ENCODE measurements at places on chromosomes 3 and 15. TPM values are rescaled to one million over a fixed set of nuclear protein-coding genes. Genes with fewer than 3 reads are reported as not detected.

WDR49 gene
- total RNA-seq = 37.3 TPM

PLCD1 gene
- 80.1 TPM for total RNA-seq

SCN11A gene
- total RNA-seq = 0.15 TPM

CHRD gene
- total RNA-seq = 8.3 TPM

PRTG gene
- 50.6 TPM for total RNA-seq

GOLGA6L7 gene
- not detected for total RNA-seq

RPL29 gene
- total RNA-seq = 888 TPM

NPTN gene
- 70.2 TPM for total RNA-seq

GOLGA6B gene
- total RNA-seq = not detected

GP5 gene
- 1.1 TPM for total RNA-seq

CPN2 gene
- not detected for total RNA-seq

ABTB1 gene
- total RNA-seq = 67.4 TPM

DNA sequence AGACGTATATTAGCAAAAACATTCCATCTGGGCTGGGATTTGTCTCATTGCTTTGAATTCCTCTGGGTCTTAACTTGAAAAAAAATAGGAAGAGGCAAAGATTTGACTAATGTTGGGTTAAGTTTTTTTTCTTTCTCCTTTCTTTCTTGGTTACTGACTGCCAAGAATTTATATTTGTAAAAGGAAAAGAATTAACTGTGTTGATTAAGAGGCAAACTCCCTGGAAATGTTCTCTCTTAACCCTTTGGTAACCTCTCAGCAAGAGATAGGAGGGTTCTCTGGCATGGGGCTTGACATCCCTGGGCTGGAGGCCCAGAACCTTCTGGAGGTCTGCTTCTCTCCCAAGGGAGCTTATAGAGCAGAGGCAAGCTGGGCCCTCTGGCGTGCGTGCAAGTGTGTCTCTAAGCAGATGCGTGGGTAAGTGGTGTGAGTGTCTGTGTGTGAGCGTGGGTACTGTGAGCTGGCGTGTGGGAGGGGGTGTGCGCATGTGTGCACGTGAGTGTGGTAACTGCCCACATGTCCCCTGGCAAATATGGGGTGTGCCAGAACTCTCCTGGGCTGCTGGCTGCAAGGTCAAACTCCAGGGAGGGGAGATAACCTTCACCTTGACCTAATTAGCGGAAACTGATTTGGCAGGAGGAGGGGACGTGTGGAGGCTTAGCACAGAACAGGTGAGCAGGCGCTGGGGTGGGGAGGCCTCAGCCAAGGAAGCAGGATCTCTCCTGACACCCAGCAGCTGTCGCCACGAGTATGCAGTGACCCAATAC, 49.4 kb upstream of the MAGEF1 start:
- no peak for DNase-seq
- H3K27ac ChIP-seq = no peak overlapping the region
- H3K4me3 ChIP-seq = no peak overlapping the region
- no peaks in the 10 kb centered on the region for H3K27me3 ChIP-seq
- H3K36me3 ChIP-seq = no peaks in the 10 kb centered on the region

- H3K27me3 ChIP-seq = no peaks in the 10 kb centered on the region
- H3K4me1 ChIP-seq = no peaks in the 10 kb centered on the region
- DNase-seq = no peak
- H3K36me3 ChIP-seq = no peaks in the 10 kb centered on the region
Measured at GRCh38 chr3:154728285-154728684, 298.3 kb upstream of the GPR149 start.

DNA sequence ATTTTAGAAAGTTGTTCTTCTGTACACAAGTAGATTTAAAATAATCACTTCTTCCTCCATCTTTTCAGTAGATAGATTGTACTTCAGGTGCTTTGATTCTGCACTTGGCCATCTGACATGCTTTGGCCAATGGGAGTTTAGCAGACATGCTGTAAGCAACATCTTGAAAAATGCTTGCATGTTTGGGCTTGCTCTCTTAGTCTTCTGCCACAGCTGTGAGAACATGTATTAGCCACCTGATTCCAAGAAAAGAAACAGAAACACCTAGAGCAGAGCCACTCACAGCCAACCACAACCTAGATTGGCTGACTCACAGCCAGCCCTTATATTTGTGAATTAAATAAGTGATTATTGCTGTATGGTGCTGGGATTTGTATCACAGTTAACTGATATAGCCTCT, 70.2 kb upstream of the GADL1 start:
- no peaks in the 10 kb centered on the region for H3K4me1 ChIP-seq
- no peak overlapping the region for H3K27ac ChIP-seq
- DNase-seq = no peak
- H3K27me3 ChIP-seq = no peaks in the 10 kb centered on the region

GRCh38 chr15:60555291-60555690, 76.3 kb upstream of the ICE2 start:
- no peak overlapping the region for H3K4me3 ChIP-seq
- no peak overlapping the region for H3K27ac ChIP-seq
- no peaks in the 10 kb centered on the region for H3K36me3 ChIP-seq
- H3K27me3 ChIP-seq = no peaks in the 10 kb centered on the region
- DNase-seq = no peak

DNA sequence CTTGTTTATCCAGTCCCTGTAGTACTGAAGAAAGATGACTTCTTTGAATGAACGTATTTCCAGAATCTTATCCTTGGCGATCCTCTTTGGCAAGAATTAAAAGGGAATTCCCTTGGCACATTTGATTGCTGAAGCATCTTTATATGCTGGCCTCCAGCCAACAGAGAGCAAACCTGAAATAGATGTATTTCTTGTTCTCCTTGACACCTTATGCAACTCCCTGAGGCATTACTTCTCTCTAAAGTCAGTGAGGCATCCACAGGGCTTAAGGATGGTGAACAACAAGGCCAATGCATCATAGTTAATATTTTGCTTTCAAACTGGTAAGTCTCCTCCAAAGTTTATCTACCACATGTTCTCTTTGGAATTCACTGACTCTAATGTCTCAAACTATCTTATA, 450.9 kb upstream of the THRB start:
- no peaks in the 10 kb centered on the region for H3K27me3 ChIP-seq
- H3K4me1 ChIP-seq = no peaks in the 10 kb centered on the region
- H3K27ac ChIP-seq = no peak overlapping the region
- no peaks in the 10 kb centered on the region for H3K36me3 ChIP-seq

DNA sequence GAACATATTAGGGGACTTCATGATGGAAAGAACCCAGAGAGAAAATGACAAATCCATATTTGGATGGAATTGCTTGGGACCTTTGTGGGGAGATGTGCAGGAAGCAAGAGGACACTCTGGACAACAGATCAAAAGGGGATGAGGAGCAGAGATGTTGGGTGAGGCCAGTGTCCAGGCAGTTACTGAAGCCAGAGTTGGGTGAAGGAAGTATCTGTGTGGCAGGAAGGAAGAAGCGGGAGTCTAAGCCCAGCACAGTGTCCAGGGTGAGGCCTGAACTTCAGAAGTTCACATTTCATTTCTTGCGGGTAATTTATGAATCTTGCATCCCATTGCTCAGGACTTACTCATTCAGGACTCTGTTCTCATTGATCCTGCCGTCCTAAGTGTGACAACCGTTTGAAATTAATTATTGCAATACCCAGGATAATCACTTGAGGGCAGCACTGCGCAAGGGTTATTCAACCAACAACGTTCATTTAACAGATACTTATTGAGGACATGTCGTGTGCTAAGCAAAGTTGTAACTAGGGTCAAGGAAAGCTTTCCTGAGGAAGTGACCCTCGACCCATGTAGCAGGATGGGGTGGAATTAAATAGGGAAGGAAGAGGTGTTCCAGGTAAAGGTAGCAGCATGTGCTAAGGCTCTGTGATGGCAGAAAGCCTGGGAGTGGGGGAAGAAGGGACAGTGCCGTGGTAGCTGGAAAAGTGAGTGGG, 61.3 kb upstream of the CMTM8 start:
- H3K27ac ChIP-seq = no peak overlapping the region
- peaks cover 16% of the 10 kb centered on the region for H3K4me1 ChIP-seq
- no peaks in the 10 kb centered on the region for H3K27me3 ChIP-seq
- H3K36me3 ChIP-seq = peaks cover 3% of the 10 kb centered on the region

- H3K27me3 ChIP-seq = no peaks in the 10 kb centered on the region
- peaks cover 2% of the 10 kb centered on the region for H3K36me3 ChIP-seq
- no peak overlapping the region for H3K4me3 ChIP-seq
- no peaks in the 10 kb centered on the region for H3K4me1 ChIP-seq
- no peak for DNase-seq
- no peak overlapping the region for H3K27ac ChIP-seq
Measured at GRCh38 chr15:42808913-42809312, 72.0 kb upstream of the CDAN1 start.

GRCh38 chr3:19931180-19931692, 2.8 kb downstream of the EFHB start:
- no peaks in the 10 kb centered on the region for H3K36me3 ChIP-seq
- no peak for DNase-seq
- H3K27ac ChIP-seq = peak overlapping the region; percentile 23

DNA sequence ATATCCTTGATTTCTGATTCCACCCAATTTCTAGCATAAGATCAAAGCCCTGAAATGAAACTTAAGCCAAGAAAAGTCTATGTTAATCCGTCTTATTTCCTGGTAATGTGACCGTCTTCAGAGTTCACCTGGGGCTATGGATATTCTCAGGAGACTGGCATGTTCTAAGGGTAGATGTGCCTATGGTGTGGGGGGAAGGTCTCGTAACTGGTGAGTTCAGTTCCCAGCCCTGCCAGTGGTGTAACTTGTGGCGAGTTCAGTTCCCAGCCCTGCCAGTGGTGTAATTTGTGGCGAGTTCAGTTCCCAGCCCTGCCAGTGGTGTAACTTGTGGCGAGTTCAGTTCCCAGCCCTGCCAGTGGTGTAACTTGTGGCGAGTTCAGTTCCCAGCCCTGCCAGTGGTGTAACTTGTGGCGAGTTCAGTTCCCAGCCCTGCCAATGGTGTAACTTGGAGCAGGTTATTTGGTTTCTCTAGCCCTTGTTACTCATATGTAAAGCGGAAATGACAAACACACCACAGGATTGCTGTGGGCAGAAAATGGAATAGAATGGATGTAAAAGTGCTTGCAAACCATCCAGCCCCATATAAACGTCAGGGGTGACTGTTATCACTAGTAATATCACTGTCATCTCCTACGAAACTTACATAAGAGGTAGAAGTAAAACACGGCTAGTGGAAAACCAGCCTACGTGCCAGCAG, 30.4 kb downstream of the SLC51A start:
- no peaks in the 10 kb centered on the region for H3K27me3 ChIP-seq
- H3K4me3 ChIP-seq = no peak overlapping the region
- H3K27ac ChIP-seq = no peak overlapping the region
- H3K36me3 ChIP-seq = peaks cover 54% of the 10 kb centered on the region
- DNase-seq = no peak
- H3K4me1 ChIP-seq = no peaks in the 10 kb centered on the region

- no peak overlapping the region for H3K27ac ChIP-seq
- no peak overlapping the region for H3K4me3 ChIP-seq
- no peaks in the 10 kb centered on the region for H3K36me3 ChIP-seq
- peaks cover 41% of the 10 kb centered on the region for H3K4me1 ChIP-seq
Measured at GRCh38 chr3:38457111-38458003, 3.7 kb downstream of the ACVR2B start.
